ENCODE measurements at places on chromosomes 1 and 21.

- no peak for DNase-seq
Measured at GRCh38 chr1:64241069-64241468, 37.6 kb downstream of the UBE2U start.

DNA sequence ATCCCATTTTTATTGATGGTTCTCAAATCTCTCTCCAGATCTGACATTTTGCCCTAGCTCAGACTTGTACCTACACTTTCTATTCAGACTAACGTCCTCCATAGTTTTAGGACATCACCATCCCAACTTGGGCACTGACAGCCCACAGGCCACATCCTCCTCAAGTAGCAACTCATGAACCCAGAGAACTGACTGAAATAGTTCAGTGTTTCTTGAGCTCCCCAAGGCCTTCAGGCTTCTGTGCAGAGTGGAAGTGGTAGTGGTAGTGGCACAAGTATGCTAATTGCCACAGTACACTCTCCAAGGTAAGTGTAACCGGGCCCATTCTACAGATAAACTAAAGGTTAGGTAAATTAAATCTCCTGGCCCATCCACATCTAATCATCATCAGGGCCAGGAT lies 112.6 kb downstream of the SLC45A1 start:
- no peak for DNase-seq

DNA sequence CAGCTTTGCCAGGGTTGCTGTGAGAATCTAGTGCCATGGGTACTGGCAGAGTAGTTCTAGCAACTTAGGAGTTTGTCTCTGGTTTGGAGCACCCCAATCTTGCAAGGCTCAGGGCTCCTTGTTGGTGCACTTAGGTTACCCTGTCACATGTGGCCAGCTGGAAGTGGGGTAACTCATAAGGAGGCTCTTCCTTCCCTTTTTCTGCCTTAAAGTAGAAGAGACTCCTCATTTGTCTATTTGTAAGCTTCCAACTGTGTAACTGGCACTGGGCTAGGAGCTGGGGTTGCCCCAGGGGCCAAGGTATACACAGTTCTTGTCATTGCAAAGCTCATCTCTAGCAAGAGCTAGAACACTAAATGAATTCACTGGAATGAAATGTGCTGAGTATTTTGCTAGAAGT lies 10.6 kb downstream of the MROH7 start:
- DNase-seq: no peak

GRCh38 chr1:236545621-236546169 lies 21.9 kb downstream of the LGALS8 start:
- no peak for DNase-seq

Data from fibroblast of skin of left quadriceps (primary cell).